ENCODE measurements at places on chromosomes 5 and 9. TPM values are rescaled to one million over a fixed set of nuclear protein-coding genes. Genes with fewer than 3 reads are reported as not detected.

Gene PHYHD1
- polyA plus RNA-seq, result 60.7 TPM

Gene ZDHHC11B
- polyA plus RNA-seq, result 5.2 TPM

Gene ASS1
- polyA plus RNA-seq, result 349 TPM

Gene HRH2
- 2.4 TPM for polyA plus RNA-seq

Gene ESM1
- 11.5 TPM for polyA plus RNA-seq

Gene CATSPER3
- polyA plus RNA-seq, result 1.1 TPM

DNA sequence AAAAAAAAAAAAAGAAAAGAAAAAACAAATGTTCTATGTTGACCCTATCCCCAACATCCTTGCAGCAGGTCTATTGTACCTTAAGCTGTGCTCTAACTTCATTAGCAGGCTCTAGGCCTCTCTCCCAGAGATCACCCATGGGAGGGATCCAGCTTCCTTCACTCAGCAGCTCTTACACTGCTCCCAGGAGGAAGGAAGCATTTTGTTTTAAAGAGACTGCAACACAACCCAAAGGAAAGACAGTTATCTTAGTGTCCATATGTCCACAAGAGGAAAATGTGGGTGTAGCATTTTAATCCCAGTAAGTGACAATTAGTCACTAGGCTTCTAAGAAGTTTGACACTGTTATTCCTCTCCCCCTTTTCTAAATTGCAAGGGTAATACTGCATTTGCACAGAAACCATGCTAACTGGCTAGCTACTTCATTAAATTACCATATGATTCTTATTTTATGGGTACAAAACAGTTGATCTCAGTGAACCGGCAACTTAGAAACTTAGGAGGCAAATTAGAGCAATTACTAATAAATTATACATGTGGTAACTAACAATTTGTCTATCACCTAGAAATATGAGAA, 58.8 kb downstream of the MARCHF3 start:
- no peak for DNase-seq

DNA sequence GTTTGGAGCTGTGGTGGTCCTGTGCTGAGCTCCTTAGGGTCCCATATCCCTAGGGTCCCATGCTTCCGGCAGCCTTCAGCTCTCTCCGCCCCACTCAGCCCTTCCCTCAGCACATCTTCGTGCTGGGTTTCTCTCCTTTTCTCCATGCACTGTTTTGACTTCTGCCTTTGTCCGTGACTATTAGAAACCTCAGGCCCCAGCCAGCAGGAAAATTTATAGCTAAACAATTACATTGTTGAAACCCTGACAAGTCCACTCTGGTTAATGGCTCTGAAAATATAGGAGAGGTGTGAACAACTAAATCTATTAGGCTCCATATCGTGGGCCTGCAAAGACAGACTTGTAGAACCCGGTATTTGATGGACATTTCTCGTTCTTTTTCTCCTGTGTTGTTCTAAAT, 523.7 kb downstream of the CCDC171 start:
- no peak for DNase-seq

DNA sequence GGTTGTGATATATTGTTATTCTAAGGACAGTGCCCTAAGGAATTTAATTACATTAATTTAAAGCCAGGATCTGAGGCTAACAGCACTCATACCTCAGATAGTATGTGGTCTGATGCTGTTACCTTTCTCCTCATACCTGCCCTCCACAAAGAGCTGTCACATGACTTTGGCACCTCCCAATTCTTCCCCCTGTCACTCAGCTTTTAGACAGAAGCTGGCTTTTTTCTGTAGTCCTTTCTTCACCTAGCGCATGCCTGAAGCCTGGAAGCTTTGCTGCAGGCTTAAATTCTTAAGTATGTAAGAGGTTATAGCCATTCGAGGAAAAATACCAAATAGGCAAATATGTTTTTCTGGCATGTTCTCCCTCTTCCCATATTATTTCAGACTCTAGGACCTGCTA, 61.0 kb upstream of the ADAMTS19 start:
- no peak for DNase-seq

DNA sequence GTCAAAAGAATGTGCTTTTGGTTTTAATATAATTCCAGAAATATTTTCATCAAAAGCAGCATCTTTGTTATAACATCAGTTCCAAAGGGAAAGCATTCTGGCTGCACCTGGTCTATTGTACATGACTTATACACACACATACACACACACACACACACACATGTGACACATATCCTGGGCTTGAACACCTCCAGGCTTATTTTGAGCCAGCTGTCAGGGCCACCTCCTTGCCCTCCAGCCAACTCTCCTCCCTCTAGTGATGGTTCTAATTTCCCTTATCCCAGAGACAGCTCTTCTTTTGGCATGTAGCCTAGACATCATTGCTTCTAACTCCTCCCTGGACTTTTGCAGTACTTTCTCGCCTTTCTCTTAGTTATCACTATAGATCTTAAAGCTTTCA, 115.0 kb downstream of the PIK3R1 start:
- DNase-seq, result no peak

DNA sequence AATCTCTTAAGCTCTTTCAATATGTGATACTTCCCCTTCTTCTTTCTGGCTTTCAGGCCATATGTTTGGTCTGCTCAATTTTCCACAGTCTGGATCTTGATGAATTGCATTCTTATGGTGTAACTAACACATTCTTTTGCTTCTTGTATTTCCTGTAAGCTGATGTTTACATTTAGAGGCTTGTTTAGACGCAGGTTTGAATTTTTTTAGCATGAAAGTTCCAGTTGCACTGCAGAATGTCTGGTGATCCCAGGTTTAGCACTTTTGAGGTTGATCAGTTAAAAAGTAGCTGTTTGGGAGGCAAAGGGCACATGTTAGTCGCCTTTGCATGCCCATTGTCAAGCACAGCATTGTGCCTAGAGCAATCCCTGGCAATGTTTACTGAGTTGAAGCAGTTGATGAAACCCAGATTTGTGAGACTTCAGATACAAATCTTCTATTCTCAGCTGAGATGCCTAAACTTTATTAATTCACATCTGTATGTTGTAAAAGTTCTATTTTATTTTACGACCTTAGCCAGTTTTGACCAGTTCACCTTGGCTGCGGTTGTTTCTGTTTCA, 59.6 kb upstream of the SPATA31C2 start:
- no peak for DNase-seq

DNA sequence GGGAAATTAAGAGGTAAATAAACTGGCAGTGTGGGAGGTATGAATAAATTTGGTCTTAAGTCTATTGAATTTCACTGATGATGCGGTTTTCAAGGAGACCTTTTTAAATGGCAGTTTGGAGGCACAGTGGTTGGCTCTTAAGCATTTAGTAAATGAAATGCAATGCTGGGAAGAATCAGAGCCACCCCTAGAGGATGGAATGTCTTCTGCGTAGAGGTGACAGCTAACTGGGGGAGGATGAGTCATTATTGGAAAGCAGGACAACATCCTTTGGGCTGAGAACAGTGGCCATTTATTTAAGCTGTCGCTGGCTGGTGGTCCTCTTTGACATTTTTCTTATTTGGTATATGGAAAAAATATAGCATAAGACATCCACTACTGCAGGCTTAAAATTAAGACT, 163.2 kb downstream of the SH3GL2 start:
- no peak for DNase-seq

DNA sequence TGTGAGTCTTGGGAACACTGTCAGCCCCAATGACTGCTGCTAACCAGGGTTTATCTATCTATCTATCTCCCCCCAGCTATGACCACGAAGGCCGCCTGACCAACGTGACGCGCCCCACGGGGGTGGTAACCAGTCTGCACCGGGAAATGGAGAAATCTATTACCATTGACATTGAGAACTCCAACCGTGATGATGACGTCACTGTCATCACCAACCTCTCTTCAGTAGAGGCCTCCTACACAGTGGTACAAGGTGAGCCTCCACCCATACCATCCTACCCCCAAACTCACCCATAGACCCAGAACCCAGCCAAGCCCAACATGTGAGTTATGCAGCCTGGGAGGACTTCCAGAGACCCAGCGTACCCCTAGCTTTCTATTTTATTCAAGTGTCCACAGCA, 65.4 kb upstream of the WWC1 start:
- no peak for DNase-seq

All from left renal cortex interstitium (tissue), 4 donors.